ENCODE measurements at places on chromosomes 3 and 15. TPM values are rescaled to one million over a fixed set of nuclear protein-coding genes. Genes with fewer than 3 reads are reported as not detected.

The GRK7 gene
- not detected for total RNA-seq

The ZBTB47 gene
- total RNA-seq, result 69.3 TPM

The FANCD2OS gene
- not detected for total RNA-seq

The EPHB1 gene
- total RNA-seq, result 0.53 TPM

The SPATA12 gene
- not detected for total RNA-seq

GRCh38 chr3:49316696-49317457, 23.0 kb downstream of the USP4 start:
- no peak overlapping the region for H3K4me3 ChIP-seq
- peaks cover 78% of the 10 kb centered on the region for H3K36me3 ChIP-seq
- H3K4me1 ChIP-seq, result no peaks in the 10 kb centered on the region
- H3K27me3 ChIP-seq, result no peaks in the 10 kb centered on the region

GRCh38 chr15:77748078-77749064, 115.7 kb upstream of the LINGO1 start:
- no peaks in the 10 kb centered on the region for H3K36me3 ChIP-seq
- H3K27ac ChIP-seq, result no peak overlapping the region
- no peaks in the 10 kb centered on the region for H3K27me3 ChIP-seq
- no peak overlapping the region for H3K4me3 ChIP-seq

DNA sequence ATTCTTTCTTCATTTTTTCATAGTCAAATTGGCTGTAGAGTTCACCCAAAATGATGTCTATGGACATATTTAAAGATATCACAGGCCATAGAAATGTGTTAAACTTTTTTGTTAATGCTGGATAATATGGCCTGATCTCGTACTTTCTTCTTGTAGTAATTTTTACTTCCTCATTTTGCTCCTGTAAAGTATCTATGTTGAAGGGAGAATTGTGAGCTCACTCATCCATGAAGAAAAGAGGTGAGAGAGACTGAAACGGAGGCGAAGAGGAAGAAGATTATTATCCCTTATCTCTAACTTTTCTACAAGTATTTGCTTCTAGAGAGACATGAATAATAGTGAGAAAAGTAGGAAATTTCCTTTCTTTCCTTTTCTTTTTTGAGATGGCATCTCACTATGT, 613.8 kb upstream of the TBL1XR1 start:
- no peaks in the 10 kb centered on the region for H3K4me1 ChIP-seq
- H3K36me3 ChIP-seq, result no peaks in the 10 kb centered on the region
- H3K27ac ChIP-seq, result no peak overlapping the region
- no peak for DNase-seq
- H3K27me3 ChIP-seq, result no peaks in the 10 kb centered on the region

DNA sequence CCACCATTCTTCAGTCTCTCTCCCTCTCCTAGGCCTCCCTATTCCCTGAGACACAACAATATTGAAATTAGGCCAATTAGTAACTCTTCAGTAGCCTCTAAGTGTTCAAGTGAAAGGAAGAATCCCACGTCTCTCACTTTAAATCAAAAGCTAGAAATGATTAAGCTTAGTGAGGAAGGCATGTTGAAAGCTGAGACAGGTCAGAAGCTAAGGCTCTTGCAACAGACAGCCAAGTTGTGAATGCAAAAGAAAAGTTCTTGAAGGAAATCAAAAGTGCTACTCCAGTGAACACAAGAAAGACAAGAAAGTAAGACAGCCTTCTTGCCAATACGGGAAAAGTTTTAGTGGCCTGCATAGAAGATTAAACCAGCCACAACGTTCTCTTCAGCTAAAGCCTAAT, 41.3 kb downstream of the PPM1L start:
- no peaks in the 10 kb centered on the region for H3K36me3 ChIP-seq
- DNase-seq, result no peak
- no peak overlapping the region for H3K4me3 ChIP-seq

DNA sequence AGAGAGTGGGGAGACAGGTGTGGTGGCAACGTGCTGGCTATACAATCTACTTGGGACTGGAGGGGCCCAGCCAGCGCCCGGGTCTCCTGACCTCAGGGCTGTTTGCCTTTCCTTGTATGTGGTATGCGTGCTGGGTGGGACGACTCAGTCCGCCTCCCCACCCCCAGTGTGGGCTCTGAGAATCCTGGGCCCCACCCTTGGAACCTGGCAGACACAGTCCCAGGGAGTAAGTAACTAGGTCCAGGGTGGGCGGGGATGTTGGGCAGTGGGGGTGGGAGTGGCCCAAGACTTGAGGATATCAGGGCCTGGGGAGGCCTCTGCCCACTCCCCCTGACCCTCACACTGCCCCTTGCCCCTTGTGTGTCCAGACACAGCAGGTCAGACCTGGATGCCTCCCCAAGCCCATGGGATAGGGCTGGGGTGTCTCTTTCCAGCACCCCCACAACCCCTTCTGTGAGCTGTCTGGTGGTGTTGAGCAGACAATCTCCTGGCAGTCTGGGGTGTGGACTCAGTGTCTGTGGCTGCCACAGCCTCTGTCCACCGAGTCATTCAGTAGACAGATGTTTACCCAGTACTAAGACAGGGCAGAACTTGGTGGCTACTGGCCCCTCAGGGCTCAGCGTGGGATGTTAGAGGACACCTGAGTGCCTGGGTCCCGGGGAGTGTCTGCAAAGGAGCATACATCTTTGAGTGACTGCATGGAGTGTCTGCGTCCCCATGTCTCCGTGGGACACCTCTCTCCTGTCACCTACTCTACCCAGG, 1.3 kb downstream of the CHST13 start:
- peak overlapping the region; percentile 45 for H3K4me3 ChIP-seq
- no peaks in the 10 kb centered on the region for H3K36me3 ChIP-seq
- no peak for DNase-seq

DNA sequence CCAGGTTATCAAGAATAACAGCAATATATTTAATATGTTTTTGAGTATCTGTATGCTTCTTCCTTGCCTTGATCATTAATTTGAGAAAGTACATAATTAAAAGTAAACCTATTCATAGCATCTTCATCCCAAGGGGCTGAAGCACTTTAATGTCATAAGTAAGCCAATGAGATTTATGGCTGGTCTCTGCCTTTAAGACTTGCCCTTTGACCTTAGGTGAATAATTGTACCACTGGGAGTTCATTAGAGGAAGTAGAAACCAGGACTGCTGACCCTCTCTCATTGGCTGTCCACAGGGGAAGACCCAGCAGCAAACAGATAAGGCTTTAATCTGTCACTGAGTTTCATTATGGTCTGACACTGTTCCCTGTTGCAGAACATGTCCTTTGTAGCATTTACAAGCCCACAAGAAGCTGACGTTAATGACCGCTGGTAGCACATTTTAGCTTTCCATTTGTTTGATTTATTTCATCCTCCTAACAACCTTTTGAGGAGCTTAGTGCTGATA, 16.3 kb upstream of the ERC2 start:
- H3K27me3 ChIP-seq, result no peaks in the 10 kb centered on the region
- H3K4me3 ChIP-seq, result no peak overlapping the region
- no peak overlapping the region for H3K27ac ChIP-seq
- H3K36me3 ChIP-seq, result no peaks in the 10 kb centered on the region
- no peak for DNase-seq
- no peaks in the 10 kb centered on the region for H3K4me1 ChIP-seq

GRCh38 chr3:94173673-94174434, 111.0 kb downstream of the NSUN3 start:
- no peaks in the 10 kb centered on the region for H3K27me3 ChIP-seq
- no peak overlapping the region for H3K4me3 ChIP-seq
- no peak overlapping the region for H3K27ac ChIP-seq
- no peak for DNase-seq

GRCh38 chr3:183576487-183577107, 21.1 kb upstream of the KLHL6 start:
- no peaks in the 10 kb centered on the region for H3K4me1 ChIP-seq
- no peak overlapping the region for H3K4me3 ChIP-seq
- no peak for DNase-seq
- H3K36me3 ChIP-seq, result no peaks in the 10 kb centered on the region
- H3K27ac ChIP-seq, result no peak overlapping the region
- H3K27me3 ChIP-seq, result no peaks in the 10 kb centered on the region

GRCh38 chr3:46700772-46701171, 420 bp upstream of the TMIE start:
- H3K36me3 ChIP-seq, result no peaks in the 10 kb centered on the region
- H3K4me3 ChIP-seq, result peak overlapping the region; percentile 72
- no peak for DNase-seq
- H3K4me1 ChIP-seq, result peaks cover 30% of the 10 kb centered on the region

DNA sequence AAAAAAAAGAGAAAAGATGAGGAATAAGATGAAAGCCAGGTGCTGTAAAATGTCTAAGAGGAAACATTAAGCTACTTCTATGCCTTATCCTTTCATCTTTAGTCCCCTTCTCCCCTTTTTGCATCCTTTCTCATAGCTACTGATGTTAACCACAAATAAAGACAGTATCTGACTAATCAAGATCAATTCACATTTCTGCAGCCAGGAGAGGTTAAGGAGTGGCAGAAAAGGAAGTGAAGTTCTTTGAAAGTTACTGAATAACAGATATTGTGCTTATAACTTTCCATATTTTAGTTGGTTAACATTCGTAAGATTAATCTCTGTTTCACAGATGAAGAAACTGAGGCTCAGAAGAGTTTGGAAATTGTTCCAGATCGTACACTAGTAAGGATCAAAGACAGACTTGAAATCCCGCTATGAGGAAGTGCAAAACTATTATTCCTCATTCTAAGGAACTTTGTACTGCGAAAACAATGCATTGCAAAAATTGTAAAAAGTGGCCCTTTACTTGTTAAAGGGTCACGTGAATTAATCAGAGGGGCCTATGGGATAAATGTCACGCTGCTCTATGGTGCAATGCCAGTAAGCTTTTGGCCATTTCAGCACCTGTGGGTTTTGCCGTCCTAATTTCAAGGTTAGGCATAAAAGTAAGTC, 117.7 kb upstream of the GRM7 start:
- no peak overlapping the region for H3K27ac ChIP-seq
- no peaks in the 10 kb centered on the region for H3K4me1 ChIP-seq
- H3K4me3 ChIP-seq, result no peak overlapping the region
- H3K27me3 ChIP-seq, result no peaks in the 10 kb centered on the region
- no peaks in the 10 kb centered on the region for H3K36me3 ChIP-seq
- DNase-seq, result no peak

DNA sequence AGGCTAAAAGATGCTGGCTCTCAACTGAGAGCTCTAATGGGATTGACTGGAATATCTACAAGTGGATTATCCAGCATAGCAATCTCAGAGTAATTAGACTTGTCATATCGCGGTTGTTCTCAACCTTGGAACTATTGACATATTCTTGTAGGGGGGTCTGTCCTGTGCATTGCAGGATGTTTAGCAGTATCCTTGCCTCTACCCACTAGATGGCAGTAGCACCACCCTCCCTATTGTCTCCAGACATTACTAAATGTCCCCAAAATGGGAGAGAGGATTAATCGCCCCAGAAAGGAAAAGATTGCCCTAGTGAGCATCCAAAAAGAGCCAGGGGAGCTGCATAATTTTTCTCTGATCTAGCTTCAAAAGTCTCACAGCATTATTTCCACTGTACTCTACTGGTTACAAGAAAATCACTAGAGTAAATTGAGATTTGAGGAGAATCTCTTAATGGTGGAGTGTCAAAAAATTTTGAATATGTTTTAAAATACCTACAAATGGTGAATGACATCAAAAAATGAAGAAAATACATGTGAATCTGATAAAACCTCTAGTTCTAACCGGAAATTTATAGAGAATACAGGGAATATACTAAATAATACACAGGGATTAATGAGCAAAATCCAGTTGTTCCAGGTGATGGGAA, 388.2 kb upstream of the AGTR1 start:
- no peaks in the 10 kb centered on the region for H3K27me3 ChIP-seq
- DNase-seq, result no peak
- no peak overlapping the region for H3K27ac ChIP-seq
- H3K4me3 ChIP-seq, result no peak overlapping the region
- H3K4me1 ChIP-seq, result no peaks in the 10 kb centered on the region

DNA sequence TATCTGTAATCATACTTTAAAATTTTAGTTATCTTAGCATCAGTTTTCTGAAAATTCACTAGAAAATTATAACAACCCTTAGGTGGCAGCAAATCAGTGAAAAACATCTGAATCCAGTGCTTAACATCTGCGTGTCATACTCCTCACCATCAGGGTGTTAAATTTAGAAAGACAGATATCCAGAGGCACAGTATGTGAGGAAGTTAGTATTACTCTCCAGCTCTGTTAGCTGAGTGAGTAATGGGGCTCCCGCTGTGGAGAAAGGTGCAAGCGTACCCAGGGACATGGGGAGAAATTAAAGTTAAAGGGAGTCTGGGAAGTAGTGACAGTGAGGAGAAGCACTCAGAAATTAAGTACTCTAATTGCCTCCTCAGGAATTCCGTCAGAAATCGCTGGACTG, 50.9 kb downstream of the CEP63 start:
- H3K27me3 ChIP-seq, result no peaks in the 10 kb centered on the region
- H3K36me3 ChIP-seq, result peaks cover 17% of the 10 kb centered on the region
- no peak overlapping the region for H3K27ac ChIP-seq

GRCh38 chr3:161987933-161988332, 491.3 kb downstream of the OTOL1 start:
- no peak overlapping the region for H3K4me3 ChIP-seq
- H3K27ac ChIP-seq, result no peak overlapping the region
- no peaks in the 10 kb centered on the region for H3K36me3 ChIP-seq
- H3K27me3 ChIP-seq, result no peaks in the 10 kb centered on the region
- no peaks in the 10 kb centered on the region for H3K4me1 ChIP-seq
- DNase-seq, result no peak

DNA sequence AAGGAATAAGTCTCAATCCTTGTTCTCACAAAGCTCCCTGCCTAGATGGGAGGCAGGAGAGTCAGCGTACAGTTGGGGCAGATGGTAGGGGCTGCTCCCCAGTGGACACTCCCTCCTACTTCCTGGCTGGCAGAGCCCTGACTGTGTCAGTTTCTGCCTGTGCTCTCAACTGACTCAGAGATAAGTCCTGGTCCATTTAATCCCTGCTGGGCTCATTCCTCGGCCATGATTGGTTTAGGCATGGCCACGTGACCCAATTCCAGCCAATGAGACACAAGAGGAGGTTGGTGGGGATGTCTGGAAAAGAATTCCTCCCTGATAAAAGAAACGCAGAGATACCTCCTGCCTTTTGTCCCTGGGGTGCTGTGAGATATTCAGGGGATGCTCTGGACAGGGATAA, 118.1 kb upstream of the SLC6A11 start:
- H3K4me1 ChIP-seq, result no peaks in the 10 kb centered on the region
- no peak for DNase-seq
- no peaks in the 10 kb centered on the region for H3K36me3 ChIP-seq

- DNase-seq, result no peak
- H3K27me3 ChIP-seq, result no peaks in the 10 kb centered on the region
- no peaks in the 10 kb centered on the region for H3K4me1 ChIP-seq
- peak overlapping the region; percentile 30 for H3K27ac ChIP-seq
- no peaks in the 10 kb centered on the region for H3K36me3 ChIP-seq
Measured at GRCh38 chr3:42119561-42120355, 28.6 kb downstream of the TRAK1 start.

DNA sequence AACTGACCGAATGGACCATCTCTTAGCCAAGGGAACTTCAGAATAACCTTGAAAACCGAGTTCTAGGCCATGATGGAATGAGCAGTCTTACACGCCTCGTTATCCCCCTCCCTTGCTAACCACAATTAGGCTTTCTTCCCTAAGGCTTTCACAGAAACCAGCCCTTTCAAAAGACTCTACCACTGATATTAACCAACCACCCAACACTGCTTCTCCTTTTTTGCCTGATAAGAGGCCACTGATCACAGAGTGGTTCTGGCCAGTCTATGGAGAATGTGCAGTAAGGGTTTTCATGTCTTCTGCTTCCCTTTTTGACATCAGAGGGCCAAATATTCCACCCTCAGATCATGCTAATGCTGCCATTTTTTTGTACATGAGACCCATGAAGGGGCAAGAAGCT, 59.3 kb downstream of the MCF2L2 start:
- H3K27me3 ChIP-seq, result no peaks in the 10 kb centered on the region
- no peak for DNase-seq
- no peaks in the 10 kb centered on the region for H3K4me1 ChIP-seq
- no peak overlapping the region for H3K27ac ChIP-seq
- no peaks in the 10 kb centered on the region for H3K36me3 ChIP-seq

Data from ascending aorta (tissue), 2 donors.